ENCODE measurements at places on chromosomes 12 and 14.

DNA sequence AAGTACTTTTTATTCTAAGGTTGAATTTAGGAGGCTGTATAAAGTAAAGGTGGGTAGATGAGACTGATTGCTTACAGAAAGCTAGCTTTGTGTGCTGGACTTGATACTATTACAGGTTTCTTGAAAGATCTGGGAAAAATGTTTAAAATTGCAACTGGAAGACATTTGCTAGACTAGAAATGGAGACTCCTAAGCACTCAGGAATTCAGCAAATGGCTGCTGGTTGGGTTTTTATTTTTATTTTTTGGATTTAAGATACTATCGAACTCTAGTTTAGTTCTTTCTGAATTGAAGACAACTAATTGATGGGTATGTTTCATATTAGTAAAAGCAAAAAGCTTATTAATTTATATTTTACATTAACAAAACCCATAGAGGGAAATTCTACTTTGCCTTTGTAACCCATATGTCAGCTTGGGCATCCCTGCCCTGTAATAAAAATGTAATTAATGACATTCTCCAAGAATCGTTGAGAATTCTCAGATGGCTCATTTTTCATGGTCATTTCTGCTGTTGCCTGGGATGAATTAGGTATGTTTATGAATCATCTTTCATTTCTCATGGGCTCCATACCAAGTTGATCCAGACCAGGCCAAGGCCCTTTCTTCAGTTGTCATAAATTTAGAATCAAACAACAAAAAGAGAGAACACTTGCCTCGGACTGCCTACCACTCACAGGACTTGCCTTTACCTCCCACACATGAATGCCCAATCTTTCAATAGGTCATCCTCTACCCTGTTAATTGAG lies 102.1 kb downstream of the ERGIC2 start:
- DNase-seq, result no peak

- DNase-seq, result no peak
Observed at GRCh38 chr14:34472706-34473279, 10.8 kb upstream of the SPTSSA start.

DNA sequence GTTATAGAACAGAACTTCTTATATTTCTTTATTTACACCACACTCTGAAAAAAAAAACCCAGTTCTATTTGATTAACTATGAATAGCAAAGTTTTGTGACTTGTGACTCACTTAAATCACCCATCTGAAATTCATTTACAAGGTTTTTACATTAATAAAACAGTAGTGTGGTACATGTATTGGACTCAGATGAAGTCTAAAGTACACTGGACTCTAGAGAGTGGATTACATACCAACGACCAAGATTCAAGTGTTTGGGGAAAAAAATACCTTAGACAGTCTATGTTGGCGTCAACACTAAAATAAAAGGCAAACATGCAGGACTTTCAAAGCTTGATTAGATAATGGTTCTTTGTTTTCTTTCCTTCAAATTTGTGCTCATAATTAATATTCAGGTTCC lies 85.7 kb downstream of the SLC38A1 start:
- no peak for DNase-seq

DNA sequence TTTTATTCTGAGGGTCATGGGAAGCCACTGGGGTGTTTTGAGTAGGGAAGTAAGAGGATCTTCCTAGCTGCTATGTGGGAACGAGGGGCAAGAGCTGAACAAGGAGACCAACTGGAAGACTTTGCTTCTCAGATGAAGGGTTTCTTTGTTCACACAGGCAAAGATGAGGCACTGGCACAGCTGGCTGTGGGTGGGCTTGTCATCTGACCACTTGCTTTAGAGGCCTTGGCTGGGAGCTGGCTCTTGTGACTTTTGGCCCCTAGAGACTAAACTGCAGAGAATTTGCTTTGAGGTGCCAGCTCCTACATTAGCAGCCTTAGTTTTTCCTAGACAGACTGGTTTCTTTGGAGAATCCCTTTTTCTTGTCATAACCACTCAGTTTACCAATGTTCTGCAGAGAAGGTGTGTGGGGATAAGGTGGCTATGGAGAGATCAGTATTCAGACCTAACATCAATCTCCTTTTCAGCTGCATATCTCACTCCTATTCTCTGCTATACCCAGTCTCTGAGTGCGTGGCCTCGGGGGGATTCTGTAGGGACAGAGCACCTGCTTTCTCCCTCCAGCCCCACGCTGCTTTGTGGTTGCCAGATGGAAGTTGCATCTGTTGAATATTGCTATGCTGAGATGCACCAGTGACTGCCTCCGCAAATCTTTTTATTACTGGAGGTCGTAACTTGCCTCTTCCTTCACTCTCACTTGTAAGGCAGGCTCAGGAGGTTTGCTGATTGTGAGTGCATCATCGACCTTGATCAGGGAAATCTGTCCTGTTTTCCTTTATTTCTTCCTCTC lies 12.7 kb downstream of the PPP2R5C start:
- no peak for DNase-seq

DNA sequence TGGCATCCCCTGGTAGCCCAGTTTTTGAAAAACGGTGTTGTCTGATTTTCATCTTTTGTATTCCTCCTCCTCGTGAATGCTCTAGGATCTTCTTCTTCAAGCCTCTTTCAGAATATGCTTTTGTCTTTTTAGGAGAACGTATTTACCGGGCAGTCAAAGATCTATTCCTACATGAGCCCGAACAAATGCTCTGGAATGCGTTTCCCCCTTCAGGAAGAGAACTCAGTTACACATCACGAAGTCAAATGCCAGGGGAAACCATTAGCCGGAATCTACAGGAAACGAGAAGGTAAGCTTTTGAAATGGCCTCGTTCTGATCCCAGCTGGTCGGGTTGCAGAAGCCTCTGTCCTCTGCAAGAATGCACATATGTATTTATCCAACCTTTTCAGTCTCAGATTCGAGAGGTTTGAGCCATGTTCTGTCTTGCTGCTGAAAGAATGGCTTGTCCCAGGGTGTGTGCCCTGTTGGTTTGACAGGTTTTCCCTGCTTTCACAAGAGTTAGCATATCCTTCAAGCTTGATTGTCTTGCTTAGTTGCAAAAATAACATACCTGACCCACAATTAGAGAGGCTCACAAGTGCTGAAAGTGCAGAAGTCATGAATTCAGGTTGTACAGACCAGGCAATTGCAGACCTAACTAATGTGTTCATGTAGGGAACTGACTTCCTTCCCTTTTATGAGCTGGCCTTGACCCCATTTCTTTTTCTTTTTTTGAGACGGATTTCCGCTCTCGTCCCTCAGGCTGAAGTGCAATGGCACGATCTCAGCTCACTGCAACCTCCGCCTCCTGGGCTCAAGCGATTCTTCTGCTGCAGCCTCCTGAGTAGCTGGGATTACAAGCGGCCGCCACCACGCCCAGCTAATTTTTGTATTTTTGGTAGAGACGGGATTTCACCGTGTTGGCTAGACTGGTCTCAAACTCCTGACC lies 6.8 kb downstream of the KMT5A start:
- DNase-seq, result no peak

- DNase-seq, result no peak
Observed at GRCh38 chr14:64562436-64562835, 12.7 kb downstream of the PPP1R36 start.

DNA sequence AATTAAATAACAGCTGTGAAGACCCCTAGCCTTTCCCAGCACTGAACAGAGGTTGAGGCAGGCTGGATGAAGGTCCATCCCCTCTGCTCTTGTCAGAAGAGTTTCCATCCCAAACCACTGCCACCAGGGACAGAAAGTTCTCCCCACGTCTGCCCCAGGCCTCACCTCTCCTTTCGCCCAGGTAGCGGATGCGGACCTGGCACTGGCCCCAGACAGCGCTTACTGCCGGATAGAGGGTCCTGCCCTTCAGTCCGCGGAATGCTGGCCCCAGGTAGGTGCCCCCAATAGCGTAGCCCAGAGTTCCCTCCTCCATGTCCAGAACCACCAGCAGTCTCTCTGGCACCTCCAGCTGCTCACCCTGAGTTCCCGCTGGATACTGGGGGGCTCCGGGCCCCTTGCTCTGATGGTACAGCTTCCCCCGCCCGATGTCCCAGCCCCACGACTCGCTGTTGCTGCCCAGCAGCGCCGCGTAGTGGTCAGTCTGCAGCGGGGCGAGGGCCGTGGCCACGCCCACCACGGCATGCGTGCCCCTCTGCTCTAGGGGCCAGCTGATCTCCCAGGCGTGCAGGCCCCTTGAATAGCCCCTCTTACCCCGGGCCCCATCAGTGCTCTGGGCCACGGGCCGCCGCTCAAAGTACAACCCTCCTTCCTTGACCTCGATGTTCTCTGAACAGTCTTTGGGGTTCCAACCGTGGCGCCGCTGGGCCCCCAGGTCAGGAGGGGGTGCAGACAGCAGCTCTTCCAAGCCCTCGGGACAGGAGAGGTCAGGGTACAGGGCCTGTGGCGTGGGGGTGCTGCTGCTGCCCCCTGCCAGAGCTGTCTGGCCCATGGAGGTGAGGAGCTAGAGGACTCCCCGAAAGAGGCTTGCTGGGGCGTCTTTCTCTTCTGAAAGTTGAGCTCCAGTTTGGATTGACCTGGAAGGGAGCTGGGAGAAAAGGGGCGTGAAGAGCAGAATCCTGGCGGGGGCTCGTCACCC lies 742 bp downstream of the SPSB2 start:
- peak; percentile 71 for DNase-seq

- no peak for DNase-seq
Observed at GRCh38 chr12:76921891-76922664, 43.3 kb upstream of the CSRP2 start.

DNA sequence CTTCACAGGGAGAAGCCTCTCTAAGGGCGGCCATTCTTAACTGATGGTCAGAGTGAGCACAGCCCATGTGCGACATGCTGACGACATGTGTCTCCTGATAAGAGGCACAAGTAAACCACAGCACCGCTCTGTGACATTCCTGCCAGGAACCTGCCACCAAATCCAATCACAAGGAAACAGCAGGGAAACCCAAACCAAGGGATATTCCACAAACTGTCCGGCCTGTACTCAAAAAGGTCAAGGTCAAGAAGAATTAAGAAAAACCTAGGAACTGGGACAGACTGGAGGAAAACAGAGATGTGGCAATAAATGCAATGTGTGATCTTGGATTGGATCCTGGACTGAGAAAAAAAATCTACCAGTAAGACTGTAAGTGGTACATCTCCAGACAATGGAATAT lies 91.9 kb downstream of the SYNE3 start:
- DNase-seq, result no peak

DNA sequence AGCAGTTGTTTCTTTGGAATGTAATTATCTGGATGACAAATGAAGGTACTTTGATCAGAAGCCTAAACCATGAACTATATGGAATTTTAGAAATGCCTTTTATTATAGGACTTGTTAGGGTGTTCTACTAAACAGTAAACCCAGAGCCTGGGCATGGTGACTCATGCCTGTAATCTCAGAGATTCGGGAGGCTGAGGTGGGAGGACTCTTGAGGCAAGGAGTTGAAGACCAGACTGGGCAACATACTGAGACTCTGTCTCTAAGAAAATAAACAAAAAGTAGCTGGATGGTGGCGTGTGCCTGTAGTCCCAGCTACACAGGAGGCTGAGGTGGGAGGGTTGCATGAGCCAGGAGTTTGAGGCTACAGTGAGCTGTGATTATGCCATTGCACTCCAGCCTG lies 23.9 kb downstream of the PALS1 start:
- no peak for DNase-seq

GRCh38 chr12:3137268-3137781 lies 60.1 kb downstream of the TSPAN9 start:
- no peak for DNase-seq

DNA sequence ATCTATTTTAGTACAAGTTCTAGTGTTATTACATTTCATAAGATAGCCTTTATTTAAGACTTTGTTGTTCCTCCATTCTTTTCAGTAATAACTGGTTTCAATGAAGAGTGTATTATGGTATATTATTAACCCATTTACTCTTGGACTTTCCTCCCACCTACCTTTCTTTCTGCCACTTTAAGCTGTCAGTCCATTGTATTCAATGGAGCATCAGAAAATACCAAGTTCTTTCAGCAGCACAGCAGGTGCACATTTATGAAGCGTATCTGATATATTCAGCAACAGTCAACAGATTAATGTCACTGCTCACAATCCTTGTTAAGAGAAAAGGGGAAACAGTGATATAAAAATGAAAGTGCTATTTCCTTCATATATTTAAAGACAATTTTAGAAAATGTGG lies 660.9 kb downstream of the C12orf50 start:
- DNase-seq, result peak; percentile 87

GRCh38 chr14:34668111-34668510 lies 38.2 kb upstream of the SNX6 start:
- DNase-seq, result no peak

DNA sequence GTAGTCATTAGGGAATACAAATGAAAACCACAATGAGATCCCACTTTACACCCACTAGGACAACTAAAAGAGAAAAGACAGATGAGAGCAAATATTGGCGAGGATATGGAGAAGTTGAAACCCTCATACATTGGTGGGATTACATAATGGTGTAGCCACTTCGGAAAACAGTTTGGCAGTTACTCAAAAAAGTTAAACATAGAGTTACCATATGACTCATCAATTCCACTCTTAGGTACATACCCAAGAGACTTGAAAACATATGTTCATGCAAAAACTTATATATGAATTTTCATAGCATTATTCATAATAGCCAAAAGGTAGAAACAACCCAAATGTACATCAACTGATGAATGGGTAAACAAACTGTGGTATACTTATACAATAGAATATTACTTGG lies 27.1 kb downstream of the ALDH1L2 start:
- no peak for DNase-seq

- no peak for DNase-seq
Observed at GRCh38 chr14:101789222-101789621, 27.7 kb downstream of the PPP2R5C start.

GRCh38 chr14:77641534-77642341 lies 25.3 kb upstream of the SPTLC2 start:
- DNase-seq, result no peak

DNA sequence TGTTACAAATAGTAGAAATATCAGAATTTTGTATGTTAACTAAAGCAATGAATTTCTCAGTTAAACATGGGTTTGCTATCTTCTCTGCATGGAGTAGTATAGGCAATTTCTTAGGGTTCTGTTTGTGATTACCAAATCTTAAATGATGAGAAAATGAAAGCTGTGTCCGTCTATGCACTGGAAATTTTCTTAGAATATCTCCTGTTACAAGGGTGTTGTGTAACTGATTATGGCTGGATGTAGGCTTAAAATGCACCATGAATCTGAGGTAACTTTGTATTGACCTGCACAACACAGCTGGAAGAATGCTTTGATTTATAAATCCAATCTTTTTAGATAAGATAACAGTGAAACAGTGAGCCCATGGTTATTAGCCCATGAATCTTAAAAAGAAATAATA lies 17.8 kb downstream of the TRIP11 start:
- no peak for DNase-seq
